Fibroblast of lung (primary cell): ENCODE measurements at places on chromosomes 5 and 9. TPM values are rescaled to one million over a fixed set of nuclear protein-coding genes. Genes with fewer than 3 reads are reported as not detected.

- no peak for DNase-seq
- no peaks in the 10 kb centered on the region for H3K36me3 ChIP-seq
- H3K4me3 ChIP-seq = no peak overlapping the region
Measured at GRCh38 chr5:35172533-35172932, 57.8 kb downstream of the PRLR start.

GRCh38 chr9:127710204-127710783, 3.5 kb downstream of the CFAP157 start:
- peaks cover 3% of the 10 kb centered on the region for H3K4me1 ChIP-seq
- H3K4me3 ChIP-seq = no peak overlapping the region
- no peaks in the 10 kb centered on the region for H3K27me3 ChIP-seq

- DNase-seq = no peak
- H3K27me3 ChIP-seq = no peaks in the 10 kb centered on the region
- no peaks in the 10 kb centered on the region for H3K36me3 ChIP-seq
Measured at GRCh38 chr9:28888806-28889205, 1315.5 kb upstream of the C9orf72 start.

DNA sequence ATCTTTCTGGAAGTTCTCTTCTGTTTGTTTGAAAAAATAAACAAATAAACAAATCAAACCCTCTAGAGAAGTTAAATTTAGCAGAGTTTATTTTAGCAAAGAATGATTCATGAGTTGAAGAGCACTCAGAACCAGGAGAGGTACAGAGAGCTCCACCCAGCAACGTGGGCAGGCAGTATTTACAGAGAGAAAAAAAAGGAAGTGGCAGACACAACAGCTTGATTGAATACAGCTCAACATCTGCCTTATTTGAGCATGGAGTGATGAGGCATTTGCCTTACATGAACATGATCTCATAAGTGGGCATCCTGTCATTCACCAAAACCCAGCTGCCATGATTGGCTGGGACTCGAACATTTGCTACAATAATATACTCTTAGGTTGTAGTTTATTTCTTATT, 381.6 kb upstream of the ADAMTS16 start:
- no peaks in the 10 kb centered on the region for H3K27me3 ChIP-seq
- no peak overlapping the region for H3K27ac ChIP-seq
- no peak overlapping the region for H3K4me3 ChIP-seq
- DNase-seq = no peak

DNA sequence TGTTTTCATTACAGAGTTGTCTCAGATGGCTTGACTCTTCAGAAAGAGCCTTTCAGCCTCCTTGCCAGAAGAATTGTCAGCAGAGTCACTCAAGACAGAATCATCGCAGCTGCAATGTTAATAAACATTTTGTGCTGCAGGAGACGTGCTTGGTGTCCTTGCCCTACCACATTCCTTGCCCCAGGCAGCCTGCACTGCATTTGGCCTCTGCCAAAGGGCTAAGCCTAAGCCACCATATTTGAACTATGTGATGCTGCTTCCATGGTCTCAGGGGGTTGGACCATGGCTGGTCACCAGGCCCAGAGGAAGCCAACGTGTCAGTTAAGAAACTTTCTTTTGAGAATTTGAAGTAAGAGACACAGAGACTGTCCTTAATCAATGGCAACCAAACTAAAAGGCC, 145.4 kb downstream of the ACTL7B start:
- DNase-seq = no peak
- H3K36me3 ChIP-seq = no peaks in the 10 kb centered on the region
- H3K27me3 ChIP-seq = no peaks in the 10 kb centered on the region
- H3K27ac ChIP-seq = no peak overlapping the region

- H3K27me3 ChIP-seq = no peaks in the 10 kb centered on the region
- H3K27ac ChIP-seq = no peak overlapping the region
- H3K36me3 ChIP-seq = no peaks in the 10 kb centered on the region
- DNase-seq = peak; percentile 25
- peaks cover 8% of the 10 kb centered on the region for H3K4me1 ChIP-seq
- H3K4me3 ChIP-seq = no peak overlapping the region
Measured at GRCh38 chr5:81265101-81265500, 32.0 kb downstream of the CKMT2 start.

- peak; percentile 23 for DNase-seq
- H3K27ac ChIP-seq = no peak overlapping the region
- H3K4me3 ChIP-seq = no peak overlapping the region
Measured at GRCh38 chr9:75455444-75455921, 367.2 kb downstream of the OSTF1 start.

DNA sequence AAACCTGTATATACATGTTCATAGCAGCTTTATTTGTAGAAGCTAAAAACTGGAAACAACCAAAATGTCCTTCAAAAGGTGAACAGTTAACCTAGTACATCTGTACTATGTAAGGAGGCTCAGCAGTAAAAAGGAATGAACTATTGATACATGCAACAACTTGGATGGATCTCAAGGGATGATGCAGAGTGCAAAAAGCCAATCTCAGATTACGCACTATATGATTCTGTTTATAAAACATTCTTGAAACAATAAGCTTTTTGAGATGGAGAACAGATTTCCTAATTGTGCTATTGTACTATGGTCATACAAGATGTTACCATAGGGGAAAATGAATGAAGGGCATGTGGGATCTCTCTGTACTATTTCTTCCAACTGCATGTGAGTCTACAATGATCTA, 88.9 kb downstream of the PAM start:
- peak; percentile 71 for DNase-seq
- no peaks in the 10 kb centered on the region for H3K27me3 ChIP-seq
- no peaks in the 10 kb centered on the region for H3K36me3 ChIP-seq
- H3K4me1 ChIP-seq = no peaks in the 10 kb centered on the region
- H3K27ac ChIP-seq = no peak overlapping the region

GRCh38 chr9:6671416-6671815, 25.9 kb upstream of the GLDC start:
- no peak overlapping the region for H3K4me3 ChIP-seq
- H3K4me1 ChIP-seq = no peaks in the 10 kb centered on the region
- DNase-seq = no peak
- H3K36me3 ChIP-seq = no peaks in the 10 kb centered on the region
- H3K27ac ChIP-seq = no peak overlapping the region

DNA sequence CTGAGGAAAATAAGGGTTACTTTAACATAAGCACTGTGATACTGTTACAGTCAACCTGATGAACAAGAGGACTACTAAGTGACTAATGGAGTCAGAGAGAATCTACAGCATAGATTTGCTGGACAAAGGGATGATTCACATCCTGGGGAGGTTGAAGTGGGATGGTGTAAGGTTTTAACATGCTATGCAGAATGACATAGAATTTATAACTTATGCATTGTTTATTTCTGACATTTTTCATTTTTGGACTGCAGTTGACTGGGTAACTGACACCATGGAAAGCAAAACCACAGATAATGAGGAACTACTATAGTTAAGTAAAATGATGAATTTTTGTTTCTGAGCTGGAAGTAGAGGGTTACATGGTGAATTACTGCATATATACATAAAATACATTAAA, 389.2 kb downstream of the MAT2B start:
- H3K27me3 ChIP-seq = no peaks in the 10 kb centered on the region
- H3K4me1 ChIP-seq = peaks cover 11% of the 10 kb centered on the region
- no peaks in the 10 kb centered on the region for H3K36me3 ChIP-seq
- no peak overlapping the region for H3K4me3 ChIP-seq
- no peak overlapping the region for H3K27ac ChIP-seq

- H3K4me1 ChIP-seq = no peaks in the 10 kb centered on the region
- H3K27me3 ChIP-seq = no peaks in the 10 kb centered on the region
- no peak overlapping the region for H3K27ac ChIP-seq
- H3K36me3 ChIP-seq = no peaks in the 10 kb centered on the region
Measured at GRCh38 chr5:103667068-103667467, 104.5 kb upstream of the NUDT12 start.

DNA sequence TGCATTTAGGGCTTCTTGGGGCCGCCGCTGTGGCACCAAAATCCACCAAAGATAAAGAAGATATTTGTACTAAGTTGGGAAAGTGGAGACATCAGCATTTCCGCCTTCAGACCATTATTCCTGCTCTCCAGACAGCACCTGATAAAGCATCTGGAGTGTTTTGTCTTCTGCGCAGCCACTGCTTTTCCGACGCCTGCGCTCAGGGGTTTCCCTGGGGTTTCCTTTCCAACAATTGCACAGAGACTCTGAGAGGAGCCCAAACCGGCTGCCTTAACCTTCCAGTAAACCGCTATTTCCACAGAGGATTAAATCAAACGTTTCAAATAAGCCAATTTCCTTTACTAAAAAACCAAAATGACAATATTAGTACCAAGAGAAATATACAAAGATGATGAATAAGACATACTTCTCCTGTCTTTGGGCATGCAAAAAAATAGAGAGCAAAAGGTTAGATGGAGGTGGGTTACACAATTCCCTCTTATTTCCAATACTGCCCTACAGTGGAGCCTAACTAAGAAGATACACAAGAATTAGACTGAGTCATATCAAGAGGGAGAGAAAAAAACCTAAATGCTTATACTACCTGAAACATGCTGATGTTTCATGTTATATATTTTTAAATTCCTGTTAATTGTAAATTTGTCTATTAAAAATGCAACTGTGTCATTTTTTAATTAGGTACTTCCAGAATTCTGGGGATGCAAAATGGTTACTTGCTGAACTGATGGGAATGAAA, 98.4 kb downstream of the MAPKAP1 start:
- no peak overlapping the region for H3K27ac ChIP-seq
- H3K4me1 ChIP-seq = no peaks in the 10 kb centered on the region
- peak; percentile 58 for DNase-seq
- H3K27me3 ChIP-seq = no peaks in the 10 kb centered on the region
- H3K4me3 ChIP-seq = no peak overlapping the region
- no peaks in the 10 kb centered on the region for H3K36me3 ChIP-seq

CCT5 gene
- total RNA-seq = 360 and 406 TPM in 2 replicates

ASPN gene
- 10.4 and 10.5 TPM in 2 replicates for total RNA-seq
